ENCODE measurements at places on chromosomes 7 and 10. TPM values are rescaled to one million over a fixed set of nuclear protein-coding genes. Genes with fewer than 3 reads are reported as not detected.

DNA sequence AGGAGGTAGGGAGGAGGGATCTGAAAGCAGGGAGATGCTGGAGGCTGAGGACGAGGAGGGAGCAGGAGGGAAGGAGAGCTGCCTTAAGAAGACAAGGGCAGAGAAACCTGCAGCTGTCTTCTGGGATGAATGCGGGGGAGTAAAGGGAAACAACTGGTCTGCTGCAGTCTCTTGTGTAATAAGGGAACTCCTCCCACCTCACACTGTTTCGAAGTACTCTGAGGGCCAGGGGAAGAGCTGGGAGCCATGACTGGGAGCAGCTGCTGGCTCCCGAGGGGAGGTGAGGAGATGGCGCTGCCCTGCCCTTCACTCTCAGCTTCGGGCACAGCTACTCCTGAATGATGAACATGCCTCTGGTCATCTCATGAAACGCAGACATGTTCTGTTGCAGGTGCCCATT is 65.1 kb downstream of the CLEC2L start:
- no peak for DNase-seq

DNA sequence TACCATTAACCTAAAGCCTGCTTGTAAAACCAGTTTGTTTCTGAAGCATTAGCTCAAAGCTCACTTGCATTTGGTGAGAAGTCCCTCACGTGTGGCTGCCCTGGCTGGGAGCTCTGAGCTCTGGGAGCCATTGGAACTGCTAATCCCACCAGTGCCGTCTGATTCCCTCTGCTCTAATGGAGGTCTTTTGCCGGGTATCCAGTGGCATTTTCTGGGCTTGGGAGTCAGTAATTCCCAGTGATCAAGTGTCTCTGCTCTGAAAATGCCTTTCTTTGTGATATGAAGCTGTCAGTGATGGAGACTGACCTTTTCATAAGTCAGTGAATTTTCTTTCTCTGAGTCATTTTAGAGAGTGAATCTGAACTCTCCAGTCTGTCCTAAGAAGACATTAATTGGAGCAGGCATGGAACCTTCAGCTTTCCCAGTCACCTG is 36.9 kb upstream of the FAM20C start:
- no peak for DNase-seq

Gene SRRM3
- not detected for total RNA-seq

Gene ENTPD1
- total RNA-seq: 5.4 TPM

DNA sequence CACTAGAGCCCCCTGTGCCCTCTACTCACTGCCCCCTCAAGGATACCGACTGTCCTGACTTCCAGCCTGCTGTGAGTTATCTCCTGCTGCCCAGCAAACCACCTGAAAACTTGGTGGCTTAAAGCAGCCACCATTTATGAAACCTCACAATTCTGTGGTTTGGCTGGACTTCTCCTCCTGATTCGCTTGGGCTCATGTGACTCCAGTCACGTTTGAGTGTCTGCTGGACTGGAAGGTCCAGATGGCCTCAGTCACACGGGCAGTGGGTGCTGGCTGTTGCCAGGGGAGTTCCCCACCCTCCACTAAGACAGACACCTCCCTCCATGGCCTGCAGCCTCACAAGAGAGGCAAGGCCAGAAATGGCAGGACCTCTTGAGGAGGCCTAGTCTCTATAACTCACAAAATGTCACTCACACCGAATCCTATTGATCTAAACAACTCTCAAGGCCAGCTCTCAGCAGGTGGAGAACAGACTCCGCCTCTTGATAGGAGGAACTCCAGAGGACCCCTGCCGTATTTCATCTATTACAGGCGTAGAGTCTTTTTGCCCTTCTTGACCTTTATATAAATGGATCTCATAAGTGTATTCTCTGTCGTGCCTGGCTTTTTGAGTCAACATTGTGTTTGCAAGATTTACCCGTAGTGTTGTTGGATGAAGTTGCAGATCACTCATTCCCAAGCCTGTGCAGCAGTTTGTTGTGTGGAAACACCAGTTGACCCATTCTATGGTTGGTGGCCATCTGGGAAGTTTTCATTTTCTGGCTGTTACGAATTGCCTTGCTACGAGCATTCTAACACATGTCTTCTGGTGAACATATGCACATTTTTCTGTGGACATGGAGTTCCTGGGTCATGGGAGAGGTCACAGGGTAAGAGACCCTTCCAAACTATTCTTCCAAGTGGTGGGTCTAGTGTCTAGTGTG is 48.3 kb downstream of the ZMIZ1 start:
- no peak for DNase-seq

Gene LGI1
- total RNA-seq: not detected
